Kidney epithelial cell (primary cell): ENCODE measurements at places on chromosomes 4 and X.

DNA sequence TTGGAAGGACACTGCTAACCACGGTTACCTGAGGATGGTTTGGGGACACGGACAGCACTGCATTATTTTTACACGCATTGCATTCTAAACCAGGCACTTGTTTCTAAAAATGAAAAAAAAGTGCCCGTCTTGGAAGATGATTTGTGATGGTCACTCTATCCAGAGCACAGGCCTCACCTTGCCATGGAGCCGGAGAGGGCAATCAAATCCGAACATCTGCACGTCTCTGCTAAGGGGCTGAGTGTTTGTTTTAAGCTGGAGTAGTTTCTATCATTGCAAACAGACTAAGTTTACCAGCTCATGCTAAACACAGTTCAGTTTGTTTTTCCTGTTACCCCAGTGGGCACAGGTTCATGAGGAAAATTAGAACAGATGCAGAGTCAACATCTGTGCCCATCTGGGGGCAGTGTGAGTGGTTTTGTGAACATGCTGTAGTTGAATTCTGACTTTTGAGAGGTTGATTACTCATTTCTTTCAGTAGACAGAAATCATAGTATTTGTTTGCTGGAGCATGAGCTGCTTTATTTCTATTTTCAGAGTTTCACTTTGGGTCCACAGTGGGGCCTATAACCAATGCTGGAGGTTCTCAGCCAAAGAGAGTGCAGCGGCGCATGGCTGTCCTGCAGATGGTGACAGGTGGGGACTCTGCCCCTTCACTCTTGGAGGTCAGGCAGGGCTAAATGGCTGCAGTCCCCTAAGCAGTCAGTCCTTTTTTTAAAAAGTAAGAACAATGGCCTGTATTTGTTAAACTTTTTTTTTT, 65.4 kb upstream of the ENPP6 start:
- no peak for DNase-seq

DNA sequence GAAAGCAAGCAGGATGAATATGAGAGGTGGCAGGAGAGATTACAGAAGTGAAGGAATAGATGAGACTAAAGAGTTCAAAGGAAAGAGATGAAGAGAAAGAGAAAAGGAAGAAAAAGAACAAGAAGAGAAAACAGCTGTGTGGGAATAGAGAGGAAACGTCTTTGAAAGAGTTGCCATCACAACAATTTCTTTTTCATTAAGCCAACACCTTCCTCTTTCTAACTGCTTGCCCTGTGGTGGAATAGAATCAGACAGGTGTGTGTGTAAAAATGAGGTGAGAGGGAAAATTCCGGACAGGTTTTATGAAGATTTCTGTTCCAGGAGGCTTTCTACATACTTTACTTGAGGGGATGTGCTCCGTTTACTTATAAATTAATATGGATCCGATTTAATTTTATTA, 28.8 kb downstream of the DTHD1 start:
- no peak for DNase-seq

GRCh38 chr4:168335621-168336020, 17.1 kb upstream of the DDX60 start:
- no peak for DNase-seq

- no peak for DNase-seq
Observed at GRCh38 chr4:102601586-102602227, 100.5 kb downstream of the NFKB1 start.

GRCh38 chr4:43822621-43823020, 626.0 kb downstream of the KCTD8 start:
- DNase-seq: no peak

DNA sequence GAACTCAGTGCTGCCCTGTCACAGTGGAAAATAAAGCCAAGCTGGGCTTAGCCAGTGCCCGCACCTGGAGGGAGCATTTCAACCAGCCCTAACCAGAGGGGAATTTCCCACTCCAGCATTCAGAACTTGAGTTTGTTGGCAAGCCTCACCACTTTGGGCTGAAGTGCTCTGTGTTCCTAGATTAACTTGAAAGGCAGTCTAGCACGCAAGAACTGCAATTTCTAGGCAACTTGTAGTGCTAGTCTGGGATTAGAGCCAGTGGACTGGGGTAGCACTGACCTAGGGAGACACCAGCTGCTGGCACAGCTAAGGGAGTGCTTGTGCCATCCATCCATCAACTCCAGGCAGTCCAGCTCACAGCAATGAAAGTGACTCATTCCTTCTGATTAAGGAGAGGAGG, 1060.6 kb upstream of the GRID2 start:
- no peak for DNase-seq

GRCh38 chrX:11757719-11758399, at the start of gene MSL3:
MSL3 (plus strand) TSS chrX:11758237; CDS start chrX:11758264, 27 bp downstream.
- DNase-seq: no peak

GRCh38 chr4:58111818-58112217, 1001.6 kb upstream of the IGFBP7 start:
- DNase-seq: no peak

DNA sequence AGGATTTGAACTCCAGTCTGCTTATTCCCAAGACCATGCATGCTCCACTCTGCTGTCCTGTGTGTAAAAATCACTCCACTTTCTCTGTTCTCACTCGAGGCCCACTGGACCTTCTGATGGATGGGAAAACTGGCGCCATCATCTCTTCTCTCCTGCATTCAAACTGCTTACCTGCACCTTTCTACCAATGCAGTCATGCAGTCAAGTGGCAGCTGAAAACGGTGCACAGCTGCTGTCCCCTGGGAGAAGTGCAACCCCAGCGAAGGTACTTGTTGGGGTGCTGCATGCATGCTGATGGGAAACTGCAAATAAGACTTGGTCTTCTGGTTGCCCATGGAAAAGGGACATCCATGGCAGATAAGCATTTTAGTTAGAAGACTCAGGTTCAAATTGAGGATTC, 147.1 kb downstream of the EVC2 start:
- no peak for DNase-seq
